ENCODE measurements at places on chromosomes 2 and 18. TPM values are rescaled to one million over a fixed set of nuclear protein-coding genes. Genes with fewer than 3 reads are reported as not detected.

DNA sequence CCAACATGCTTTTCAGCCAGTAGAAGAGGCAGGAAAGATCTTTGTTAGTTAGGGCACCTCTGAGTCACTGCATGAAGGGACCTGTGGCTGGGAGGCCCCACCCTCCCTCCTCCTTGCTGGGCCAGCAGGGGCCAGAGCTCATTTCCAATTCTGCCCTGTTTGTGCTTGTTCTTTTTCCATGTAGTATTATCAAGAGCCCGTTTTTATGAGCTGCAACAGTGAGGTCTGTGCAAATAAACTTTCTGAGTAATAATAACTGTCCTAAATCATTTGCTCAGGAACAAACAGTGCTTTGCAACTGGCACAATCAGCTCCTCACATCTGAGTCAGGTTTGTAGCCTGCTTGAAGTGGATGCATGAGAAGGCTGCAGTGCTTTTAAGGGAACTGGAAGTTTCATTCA, 128.0 kb downstream of the ARL4C start:
- DNase-seq: peak; percentile 32

DNA sequence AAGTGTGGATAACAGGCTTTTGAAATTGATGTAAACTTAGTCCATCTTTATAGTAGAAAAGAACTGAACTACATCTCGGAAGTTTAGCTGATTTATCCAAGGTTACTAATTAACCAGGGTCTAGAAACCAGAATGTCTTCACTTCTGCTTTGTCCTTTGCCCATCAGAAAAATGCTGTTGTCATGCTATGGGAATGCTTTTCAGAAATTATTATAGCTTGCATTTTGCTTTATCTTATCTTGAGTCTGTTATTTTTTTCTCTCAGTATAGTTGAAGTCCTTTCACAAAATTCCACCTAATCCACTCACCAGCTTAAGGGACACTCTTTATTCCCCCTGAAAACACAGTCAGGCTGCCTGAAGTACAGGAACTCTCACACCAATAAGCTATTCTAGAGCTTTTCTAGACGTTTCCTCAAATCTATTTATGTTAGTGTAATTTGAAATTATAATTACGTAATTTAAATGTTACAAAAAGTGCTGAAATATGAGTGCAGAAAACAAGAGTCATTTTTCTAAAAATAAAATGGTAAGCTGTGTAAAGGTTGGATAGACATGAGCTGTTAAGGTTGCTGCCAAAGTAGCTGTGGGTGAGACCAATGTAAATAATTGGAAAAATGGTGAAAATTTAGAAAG, 456.3 kb downstream of the TGIF1 start:
- no peak for DNase-seq

- no peak for DNase-seq
These were observed 121.3 kb downstream of the FMNL2 start for GRCh38 chr2:152456262-152456661.

- no peak for DNase-seq
These were observed 20.5 kb downstream of the FHL2 start for GRCh38 chr2:105378276-105378840.

DNA sequence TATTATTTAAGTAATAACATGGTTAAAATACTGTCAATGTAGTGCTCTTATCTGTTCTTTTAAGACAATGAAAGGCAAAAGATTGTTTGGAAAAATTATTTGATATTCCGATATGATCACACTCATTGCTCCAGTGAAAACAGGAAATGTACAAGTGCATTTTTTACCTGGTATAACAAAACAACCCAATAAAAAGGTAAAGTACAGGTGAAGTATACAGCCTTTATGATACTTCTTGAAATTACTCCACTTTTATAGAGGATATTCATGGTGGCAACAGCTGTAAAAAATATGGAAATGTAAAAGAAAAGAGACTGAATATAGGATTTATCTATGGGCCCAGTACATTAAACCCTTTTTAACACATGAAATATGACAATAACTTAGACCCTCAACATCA, 298.6 kb upstream of the HNRNPA3 start:
- DNase-seq: no peak

DNA sequence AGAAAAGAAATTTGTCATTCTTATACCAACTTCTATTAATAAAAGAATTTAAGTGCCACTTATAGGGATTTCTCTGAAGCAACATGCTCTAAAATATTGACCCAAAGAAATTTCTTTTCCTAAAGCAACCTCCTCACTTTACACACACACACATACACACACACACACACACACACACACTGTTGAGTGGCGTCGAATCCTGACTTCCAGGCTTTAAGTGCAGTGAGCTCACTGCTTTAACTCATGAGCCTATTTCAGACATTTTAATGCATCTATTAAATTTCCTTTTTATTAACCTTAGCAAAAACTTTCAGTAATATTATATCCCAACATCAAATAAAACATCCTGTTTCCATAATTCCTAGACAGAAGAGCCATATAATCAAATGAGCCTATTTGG, 229.1 kb upstream of the ACVR2A start:
- no peak for DNase-seq

- DNase-seq: no peak
These were observed 153.5 kb downstream of the MYCN start for GRCh38 chr2:16093639-16094529.

GRCh38 chr2:54298514-54298913, 42.5 kb upstream of the TSPYL6 start:
- no peak for DNase-seq

- no peak for DNase-seq
These were observed 378.9 kb downstream of the GRB14 start for GRCh38 chr2:164242409-164242808.

- no peak for DNase-seq
These were observed 42.9 kb upstream of the SLC35F5 start for GRCh38 chr2:113799375-113799774.

GRCh38 chr18:58715540-58715939, 44.3 kb downstream of the MALT1 start:
- DNase-seq: no peak

DNA sequence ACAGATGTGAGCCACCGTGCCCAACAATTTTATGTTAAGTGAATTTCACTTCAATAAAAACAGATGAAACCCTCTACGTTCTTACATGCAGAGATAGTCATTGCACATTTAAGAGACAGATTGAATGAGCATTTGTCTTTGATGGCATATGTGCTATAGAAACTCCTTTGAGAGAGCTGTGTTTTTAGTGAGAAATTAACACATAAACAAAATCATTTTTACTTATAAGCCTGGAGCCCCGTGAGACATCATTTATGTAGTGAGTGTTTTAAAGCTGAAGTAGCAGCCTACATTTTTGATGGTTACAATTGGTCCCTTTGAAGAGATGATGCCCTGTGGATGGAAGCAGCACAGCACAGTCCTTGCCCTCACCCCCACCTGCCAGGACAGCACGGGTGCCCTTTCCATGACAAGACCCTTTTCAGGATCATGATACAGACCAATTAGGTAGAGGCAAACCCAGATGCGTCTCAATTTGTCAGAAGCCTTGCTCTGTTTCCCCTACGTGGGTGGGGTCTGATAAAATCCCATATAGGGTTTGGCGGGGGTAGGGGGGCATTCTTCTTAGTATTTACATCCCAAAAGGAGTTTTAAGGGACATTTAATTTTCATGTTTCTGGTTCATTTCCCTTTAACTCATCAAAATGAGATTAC, 237.1 kb downstream of the BCL2 start:
- no peak for DNase-seq

DNA sequence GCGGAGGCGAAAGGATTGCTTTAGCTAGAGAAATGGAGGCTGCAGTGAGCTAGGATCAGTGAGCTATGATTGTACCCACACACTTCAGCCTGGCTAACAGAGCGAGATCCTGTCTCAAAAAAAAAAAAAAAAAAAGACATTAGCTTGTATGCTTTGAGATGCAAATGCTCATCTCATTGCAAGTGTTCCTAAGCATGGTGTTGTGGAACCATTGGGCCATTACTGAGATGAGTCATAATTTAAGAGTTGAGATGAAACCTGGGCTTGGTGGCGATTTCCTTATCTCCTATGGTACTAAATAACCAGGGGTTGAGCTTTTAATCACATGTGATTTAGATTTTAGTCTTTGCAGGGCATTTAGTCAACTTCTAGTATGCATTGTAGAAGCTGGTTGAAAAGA, 2.2 kb downstream of the PLEKHA3 start:
- DNase-seq: no peak

The SCN7A gene
- not detected for polyA plus RNA-seq

The PTGR3 gene
- polyA plus RNA-seq: 63.0 TPM

The GPC1 gene
- 126 TPM for polyA plus RNA-seq

The FBXO36 gene
- polyA plus RNA-seq: 2.8 TPM

The ANKRD62 gene
- not detected for polyA plus RNA-seq

The LAMA1 gene
- polyA plus RNA-seq: 3.2 TPM

The CYP26B1 gene
- polyA plus RNA-seq: 0.27 TPM

The HEATR5B gene
- 10.4 TPM for polyA plus RNA-seq

The PDIA6 gene
- polyA plus RNA-seq: 364 TPM

Data from BJ (cell line).